ENCODE measurements at places on chromosomes 12 and 14.

DNA sequence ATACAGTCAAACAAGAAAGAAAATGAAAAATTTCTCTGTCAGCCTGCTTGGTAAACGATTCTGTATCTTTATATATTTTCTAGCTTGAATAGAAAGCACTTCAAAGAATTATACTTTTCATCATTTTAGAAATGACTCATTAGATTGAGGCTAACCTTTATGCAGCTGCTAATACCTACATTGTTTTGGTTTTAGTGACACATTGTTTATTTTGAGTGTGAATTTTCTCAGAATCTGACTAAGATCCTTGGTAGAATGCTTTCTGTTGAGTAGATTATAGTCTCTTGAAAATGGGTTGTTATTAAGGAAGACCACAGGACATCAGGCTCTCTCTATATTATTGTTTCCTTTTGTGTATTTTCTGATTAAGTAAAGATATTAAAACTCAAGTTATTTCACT lies at the start of gene PMCH:
PMCH (minus strand) TSS at position 45 of the 400 bp plus-strand sequence. CDS start 63 bp downstream, outside the sequence.
- no peak for DNase-seq

DNA sequence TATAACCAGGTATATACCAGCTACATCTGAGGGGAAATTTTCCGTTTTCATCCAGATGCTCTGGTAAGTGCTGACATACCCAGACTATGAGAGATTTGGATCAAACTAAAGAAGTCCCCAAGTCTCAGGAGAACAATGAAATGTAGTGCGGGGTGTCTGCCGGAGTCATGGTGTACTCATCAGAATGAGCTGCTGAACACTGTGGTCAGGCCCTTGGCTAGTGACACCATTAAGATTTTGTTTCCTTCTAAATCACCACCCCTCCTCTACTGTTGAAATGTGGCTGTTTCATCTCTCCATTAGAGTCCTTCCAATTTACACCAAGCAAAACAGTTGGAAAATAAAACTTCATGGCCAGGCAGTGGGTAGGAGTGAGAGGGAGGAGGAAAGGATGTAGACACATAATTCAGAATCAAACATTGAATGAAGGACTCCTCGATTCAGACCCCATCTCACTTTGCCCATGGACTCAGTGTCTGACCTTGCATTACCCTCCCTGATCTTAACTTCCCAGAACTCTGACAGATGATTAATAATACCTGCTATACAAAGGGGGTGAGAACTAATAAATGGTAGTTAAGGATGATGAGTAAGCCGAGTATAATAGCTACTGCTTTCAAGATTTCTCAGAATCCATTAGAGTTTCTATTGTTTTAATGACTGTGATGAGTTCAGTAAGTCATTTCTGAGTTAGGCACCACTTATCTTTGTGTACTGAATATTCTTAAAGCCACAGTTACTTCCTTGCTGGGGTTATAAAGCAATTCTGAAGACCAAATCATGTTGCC lies 127.4 kb downstream of the CRADD start:
- no peak for DNase-seq

GRCh38 chr12:44848703-44849085 lies 27.4 kb downstream of the NELL2 start:
- DNase-seq: no peak

DNA sequence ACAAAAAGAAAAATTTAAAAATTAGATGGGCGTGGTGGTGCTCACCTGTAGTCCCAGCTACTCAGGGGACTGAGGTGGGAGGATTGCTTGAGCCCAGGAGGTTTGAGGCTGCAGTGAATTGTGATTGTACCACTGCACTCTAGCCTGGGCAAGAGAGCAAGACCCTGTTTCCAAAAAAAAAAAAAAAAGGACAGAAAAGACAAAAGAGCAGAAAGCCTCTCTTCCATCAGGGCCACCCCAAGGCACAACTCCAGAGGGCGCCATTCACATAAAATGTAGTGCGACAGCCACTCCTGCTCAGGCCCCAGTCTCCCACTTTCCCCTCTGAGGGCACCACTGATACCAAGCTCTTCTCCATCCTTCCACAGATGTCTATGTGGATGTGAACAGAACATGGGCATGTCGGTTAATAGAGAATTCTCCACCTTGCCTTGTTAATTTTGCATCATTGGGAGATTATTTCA lies 41.8 kb downstream of the DGLUCY start:
- DNase-seq: no peak

DNA sequence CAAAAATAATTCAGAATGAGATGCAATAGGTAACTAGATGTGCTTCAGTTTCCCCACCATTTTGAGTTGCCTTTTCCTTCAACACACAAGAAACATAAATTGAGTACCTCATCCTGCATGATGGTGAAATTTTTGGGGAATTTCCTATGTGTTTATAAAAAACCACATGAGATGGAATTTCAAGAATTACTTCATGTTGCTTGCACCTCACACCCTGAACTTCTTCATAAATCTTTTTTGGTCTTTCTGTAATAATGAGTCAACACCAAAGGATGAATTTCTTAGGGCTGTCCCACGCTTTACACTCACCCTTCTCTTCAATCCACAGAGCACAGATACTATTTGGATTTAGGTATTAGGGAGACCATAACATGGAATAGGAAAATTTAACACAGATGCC lies 22.6 kb upstream of the LUM start:
- DNase-seq: no peak

GRCh38 chr14:25150934-25151790 lies 101.2 kb upstream of the STXBP6 start:
- peak; percentile 15 for DNase-seq

- no peak for DNase-seq
Measured at GRCh38 chr14:78018283-78018682, 151.9 kb upstream of the NRXN3 start.

GRCh38 chr12:1534748-1535147 lies 59.6 kb downstream of the FBXL14 start:
- DNase-seq: no peak

- no peak for DNase-seq
Measured at GRCh38 chr14:65007202-65007601, 20.5 kb downstream of the FNTB start.

DNA sequence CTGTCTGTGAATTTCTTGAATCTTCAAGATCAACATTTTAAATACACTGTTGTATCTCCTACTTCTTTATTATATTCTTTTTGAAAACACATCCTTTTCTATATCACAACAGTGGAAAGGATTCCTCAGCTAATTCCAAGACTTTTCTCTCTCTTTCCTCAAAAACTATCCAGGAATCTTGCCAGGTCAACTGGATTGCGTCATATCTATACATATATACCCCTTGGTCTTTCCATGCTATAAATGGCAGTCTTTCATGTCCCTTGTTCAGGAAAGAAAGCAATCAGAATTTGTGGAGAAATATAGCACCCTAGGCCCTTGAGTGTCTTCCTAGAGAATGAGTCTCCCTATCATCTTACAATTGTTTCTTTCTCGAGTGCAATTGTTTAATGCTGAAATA lies 149.0 kb downstream of the KCNA5 start:
- DNase-seq: no peak

GRCh38 chr12:29743801-29744200 lies 39.9 kb downstream of the TMTC1 start:
- no peak for DNase-seq

- no peak for DNase-seq
Measured at GRCh38 chr14:91246051-91246852, 1.7 kb upstream of the GPR68 start.

- DNase-seq: no peak
Measured at GRCh38 chr12:52568111-52568510, 5.5 kb downstream of the KRT74 start.

DNA sequence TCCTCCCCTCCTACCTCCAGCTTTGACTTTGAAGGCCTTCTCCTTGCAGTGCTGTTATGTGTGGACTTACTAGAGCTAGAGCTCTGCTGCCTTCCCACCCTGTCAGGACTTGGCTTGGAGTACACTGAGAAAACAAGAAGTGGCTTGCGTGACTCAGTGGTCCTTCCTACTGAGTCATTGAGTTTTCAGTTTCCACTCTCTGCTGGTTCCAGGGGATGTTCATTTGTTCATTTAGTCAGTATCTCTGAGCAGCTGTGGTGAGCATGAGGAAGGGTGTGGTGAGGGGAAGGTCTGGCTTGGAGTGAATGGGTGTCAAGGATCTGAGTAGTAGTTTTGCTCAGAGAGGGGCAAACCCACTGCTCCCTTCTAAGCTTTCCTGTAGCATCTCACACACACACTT lies 17.2 kb upstream of the ELK3 start:
- DNase-seq: no peak

GRCh38 chr12:92362785-92363184 lies 217.1 kb upstream of the BTG1 start:
- DNase-seq: no peak

GRCh38 chr12:124578854-124579253 lies 11.4 kb upstream of the NCOR2 start:
- DNase-seq: no peak

DNA sequence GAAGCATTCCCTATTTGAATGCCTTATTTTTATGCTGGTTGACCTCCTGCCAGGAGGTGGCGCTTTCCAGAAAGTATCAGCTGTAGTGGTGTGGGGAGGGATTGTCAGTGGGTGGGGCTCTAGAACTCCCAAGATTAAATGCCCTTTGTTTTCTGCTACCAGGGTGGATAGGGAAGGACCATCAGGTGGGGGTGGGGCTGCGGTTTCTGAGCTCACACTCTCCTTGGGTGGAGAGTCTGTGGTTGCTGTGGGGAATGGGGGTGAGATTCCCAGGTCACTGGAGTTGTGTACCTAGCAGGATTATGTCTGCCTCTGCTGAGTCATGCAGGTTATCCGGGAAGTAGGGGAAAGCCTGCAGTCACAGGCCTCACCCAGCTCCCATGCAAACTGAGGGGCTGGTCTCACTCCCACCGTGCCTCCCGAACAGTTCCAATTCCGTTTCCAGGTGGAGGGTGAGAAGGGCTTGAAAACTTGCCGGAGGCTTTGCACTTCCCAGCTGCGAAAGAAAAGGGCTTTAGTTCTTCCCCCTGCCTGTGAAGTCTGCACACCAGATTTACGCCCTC lies 68.3 kb downstream of the ALG10B start:
- no peak for DNase-seq

GRCh38 chr12:122870867-122871664 lies 24.9 kb downstream of the VPS37B start:
- DNase-seq: no peak

DNA sequence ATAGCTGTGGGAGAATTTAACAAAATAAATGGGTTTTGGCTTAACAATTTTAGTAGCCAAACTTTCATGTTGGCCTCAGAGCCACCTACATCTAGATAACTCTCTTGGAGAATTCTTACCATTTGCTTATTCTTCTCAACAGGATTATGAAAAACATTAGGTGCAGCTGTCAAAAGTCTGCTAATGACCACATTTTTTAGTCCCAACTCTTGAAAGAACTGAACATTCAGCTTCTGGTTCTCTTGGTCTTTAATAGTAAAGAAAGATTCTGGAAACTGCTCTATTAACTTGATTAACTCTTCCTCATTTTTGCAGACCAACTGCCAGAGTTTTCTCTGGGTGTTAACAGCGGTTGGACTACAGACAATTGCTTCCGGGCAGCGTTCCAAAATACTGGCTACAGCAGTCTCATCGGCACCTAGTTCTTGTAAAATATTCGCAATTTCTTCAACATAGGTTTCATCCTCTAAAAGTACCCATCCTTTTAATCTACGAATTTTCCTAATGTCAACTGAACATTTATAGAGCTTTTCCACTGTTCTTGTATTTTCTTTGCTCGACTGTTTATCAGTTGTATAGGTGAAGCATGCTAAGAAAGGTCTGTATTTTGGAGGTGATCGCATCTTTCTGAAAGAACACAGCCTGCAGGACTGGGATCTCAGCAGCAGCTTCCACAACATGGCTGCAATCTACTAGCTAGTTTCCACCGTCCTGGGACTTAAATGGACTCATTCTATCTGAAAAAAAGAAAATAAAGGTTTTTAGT lies 8.7 kb downstream of the MTERF2 start:
- DNase-seq: no peak

GRCh38 chr12:92288561-92288960 lies 142.9 kb upstream of the BTG1 start:
- DNase-seq: no peak

DNA sequence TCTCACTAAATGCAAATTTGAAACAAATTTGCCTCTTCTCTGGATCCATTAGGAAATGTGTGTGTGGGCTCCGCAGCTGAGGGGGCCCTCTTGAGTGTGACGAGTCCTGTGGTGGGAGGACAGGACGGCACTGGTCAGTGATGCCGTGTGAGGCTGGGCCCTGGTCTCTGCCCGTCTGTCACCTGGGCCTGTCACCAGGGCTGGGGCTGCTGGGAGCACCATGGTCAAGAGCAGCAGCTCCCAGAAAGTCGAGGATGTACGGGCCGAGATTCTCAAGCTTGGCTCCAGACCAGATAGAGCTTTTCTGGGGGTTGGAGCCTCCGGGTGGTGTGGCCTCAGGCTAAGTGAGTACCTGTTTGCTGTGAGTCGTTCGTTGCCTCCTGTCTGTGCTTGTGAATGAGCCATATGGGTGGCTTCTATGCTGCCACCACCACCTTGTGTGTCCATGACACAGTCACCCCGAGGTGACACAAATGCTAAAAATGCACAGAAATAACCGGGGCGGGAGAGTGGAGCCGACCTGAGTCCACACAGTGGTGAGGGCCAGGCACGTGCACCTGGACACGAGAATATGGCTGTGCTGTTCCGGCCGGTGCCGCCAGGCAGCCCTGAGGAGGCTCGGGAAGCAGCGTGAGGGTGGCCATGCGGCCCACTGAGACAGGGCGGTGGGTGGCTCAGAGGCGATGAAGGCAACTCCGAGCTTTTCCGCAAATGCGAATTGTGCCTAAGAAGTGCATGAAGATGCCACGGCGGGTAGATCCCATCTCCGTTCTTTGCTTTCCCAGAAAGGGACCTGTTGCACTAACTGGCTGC lies 8.7 kb downstream of the PGAM5 start:
- DNase-seq: no peak

DNA sequence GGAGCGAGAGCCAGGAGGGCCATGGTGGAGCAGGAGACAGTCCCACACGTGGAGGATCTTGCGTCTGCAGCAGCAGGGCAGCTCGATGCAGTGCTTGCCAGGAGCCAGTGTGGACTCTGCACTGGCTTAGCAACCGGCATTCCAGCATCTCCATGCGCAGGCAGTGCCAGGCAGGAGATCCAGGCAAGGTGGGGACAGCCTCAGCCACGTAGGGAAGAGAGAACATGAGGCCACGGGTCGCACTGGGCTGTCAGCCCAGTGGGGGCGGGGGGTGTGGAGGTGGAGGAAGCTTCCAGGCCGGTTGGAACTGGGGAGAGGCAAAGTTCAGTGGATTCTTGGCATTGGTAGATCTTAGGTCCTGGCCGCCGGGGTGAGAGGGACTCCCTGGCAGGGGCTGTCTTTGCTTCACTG lies 121.0 kb upstream of the EVL start:
- DNase-seq: no peak

GRCh38 chr14:37195327-37195726 lies 2.4 kb upstream of the MIPOL1 start:
- no peak for DNase-seq

- DNase-seq: peak; percentile 9
Measured at GRCh38 chr12:115204957-115205754, 521.2 kb upstream of the TBX3 start.

GRCh38 chr12:43235721-43236120 lies 316.3 kb downstream of the ADAMTS20 start:
- DNase-seq: no peak

- no peak for DNase-seq
Measured at GRCh38 chr12:11719678-11720099, 70.2 kb downstream of the ETV6 start.

GRCh38 chr12:45518291-45519235 lies 210.9 kb upstream of the ARID2 start:
- DNase-seq: no peak

- no peak for DNase-seq
Measured at GRCh38 chr12:92769124-92769901, 66.5 kb downstream of the PLEKHG7 start.
